Stimulated activated CD4-positive, alpha-beta T cell treated with anti-CD3 and anti-CD28 coated beads, TNF-alpha, amount 100 ng/mL, for 1 hour (primary cell): ENCODE measurements at places on chromosomes 1 and 21.

GRCh38 chr1:192906334-192906733 lies 97.5 kb downstream of the RGS2 start:
- DNase-seq, result no peak

DNA sequence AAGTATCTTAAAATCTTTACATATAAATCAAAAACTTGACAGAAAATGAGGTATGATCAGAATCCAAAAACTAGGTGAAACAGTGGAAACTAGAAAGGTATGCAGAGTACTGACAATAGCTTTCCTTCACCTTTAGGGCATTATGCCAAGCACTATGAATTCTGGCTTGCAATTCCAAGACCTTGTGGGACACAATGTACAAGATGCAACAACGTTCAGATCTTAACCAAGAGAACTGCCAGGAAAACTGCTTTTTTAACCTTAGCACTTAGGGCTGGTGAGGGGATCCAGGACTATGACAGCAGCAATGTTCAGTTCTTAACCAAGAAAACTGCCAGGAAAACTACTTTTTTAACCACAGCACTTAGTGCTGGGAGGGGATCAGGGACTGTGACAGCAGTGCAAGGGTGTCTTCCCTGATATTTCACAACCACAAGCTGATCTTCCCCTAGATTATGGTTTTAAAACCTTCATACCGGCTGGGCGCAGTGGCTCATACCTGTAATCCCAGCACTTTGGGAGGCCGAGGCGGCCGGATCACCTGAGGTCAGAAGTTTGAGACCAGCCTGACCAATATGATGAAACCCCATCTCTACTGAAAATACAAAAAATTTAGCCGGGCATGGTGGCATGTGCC lies 22.3 kb downstream of the FOXJ3 start:
- DNase-seq, result no peak

DNA sequence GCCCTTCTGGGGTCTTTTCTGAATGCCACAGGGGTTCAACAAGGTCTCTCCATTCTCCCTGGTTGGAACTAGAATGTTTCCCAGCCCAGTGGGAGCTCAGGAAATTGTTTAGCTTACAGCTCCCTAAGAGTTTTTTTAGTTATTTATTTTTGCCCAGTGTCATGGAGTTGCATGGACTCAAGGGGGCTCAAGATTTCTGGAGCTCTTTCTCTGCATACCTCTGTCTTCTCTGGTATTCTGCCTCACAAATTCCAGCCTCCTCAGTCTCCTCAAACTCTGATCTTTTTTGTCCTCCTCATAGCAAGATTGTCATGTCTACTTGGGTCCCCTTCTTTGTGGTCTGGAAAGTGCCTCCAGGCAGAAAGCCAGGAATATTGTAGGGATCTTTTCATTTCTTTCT lies 15.9 kb upstream of the PPP2R5A start:
- no peak for DNase-seq

GRCh38 chr1:25550683-25551310 lies 7.4 kb downstream of the LDLRAP1 start:
- no peak for DNase-seq

DNA sequence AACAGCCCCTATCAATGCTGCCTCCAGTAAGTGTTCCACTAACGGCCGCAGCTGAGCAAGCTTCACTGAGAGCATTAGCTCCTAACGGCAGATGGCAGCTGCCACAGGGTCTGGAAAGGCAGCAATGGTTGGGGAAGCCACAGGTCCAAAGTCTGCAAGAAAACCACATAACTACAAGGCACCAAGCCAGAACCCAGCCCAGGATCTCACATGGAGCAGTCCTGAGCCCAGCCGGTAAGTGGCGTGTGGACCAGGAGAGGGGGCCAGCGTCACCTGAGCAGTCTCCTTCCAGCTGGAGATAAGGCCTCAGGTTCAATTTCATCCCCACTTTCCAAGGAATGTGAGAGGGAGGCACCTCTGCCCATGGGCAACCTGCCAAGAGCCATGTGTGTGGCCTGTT lies 13.2 kb downstream of the SYT2 start:
- DNase-seq, result no peak

GRCh38 chr1:95728841-95729240 lies 494.8 kb downstream of the RWDD3 start:
- DNase-seq, result no peak

- no peak for DNase-seq
Measured at GRCh38 chr1:164562061-164562460, 3.1 kb downstream of the PBX1 start.

DNA sequence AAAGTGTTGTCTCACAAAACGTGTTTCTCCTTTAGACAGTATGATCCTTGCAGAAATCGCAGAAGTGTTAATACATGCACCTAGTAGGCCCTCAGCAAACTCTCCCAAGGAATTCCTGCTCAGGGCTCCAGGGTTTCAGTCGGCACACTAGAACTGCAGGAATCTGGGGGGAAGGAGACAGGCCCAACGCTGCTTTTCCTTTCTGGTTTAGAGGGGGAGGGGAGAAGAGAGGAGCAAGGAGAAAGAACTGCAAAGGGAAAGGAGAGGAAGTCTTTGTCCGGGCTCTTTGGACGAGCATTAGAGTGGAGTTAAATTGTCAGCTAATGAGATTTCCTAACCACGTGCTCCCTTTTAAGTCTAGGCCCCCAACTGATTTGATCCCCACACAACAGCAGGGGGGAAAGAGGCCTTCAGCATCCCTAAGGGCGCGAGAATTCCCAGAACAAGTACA lies 103.7 kb upstream of the SOD1 start:
- DNase-seq, result no peak

DNA sequence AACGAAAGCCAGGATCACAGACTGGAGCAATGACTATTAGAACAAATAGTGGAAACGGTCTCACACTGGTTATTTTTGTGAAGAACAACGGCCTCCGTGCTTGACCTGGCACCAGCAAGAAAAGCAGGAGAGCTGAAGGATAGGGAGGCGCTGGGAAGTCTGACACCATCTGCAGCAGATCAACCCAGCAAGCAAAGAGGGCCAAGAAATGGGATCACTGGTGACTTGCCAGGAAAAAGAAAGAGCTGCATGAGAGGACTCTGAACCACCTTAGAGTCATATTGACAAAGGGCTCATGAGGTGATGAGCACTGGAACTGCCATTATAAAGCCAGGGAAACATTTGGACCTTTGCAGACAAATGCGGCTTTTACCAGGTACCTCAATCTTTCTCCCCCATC lies 25.0 kb downstream of the MTOR start:
- no peak for DNase-seq

- DNase-seq, result no peak
Measured at GRCh38 chr1:157984469-157984868, 9.0 kb upstream of the KIRREL1 start.

DNA sequence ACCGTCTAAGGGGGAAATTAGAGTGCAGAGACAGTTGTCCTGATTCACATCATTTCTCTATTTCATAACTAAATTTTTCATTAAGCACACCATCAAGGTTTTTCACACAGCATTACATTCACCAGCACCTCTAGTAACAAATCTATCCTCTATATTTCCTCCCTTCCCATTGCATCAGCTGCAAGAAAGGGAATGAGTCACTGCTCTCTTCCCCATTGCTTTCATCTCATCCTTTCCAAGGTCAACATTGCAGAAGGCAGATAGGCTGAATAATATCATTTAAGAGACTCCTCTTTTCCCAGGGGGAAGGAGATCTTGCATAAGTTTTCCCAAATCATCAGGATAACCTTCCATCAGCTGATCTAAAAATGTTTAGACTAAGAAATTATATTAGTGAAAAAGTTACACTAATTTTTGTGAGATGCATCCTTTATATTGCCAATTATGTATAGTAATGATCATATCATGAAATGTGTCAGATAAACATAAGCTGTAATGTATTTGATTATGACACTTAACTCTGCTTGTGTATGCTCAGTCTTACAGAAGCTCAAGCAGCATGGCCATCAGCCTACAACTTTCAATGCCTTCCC lies 4.3 kb downstream of the INTS7 start:
- no peak for DNase-seq

DNA sequence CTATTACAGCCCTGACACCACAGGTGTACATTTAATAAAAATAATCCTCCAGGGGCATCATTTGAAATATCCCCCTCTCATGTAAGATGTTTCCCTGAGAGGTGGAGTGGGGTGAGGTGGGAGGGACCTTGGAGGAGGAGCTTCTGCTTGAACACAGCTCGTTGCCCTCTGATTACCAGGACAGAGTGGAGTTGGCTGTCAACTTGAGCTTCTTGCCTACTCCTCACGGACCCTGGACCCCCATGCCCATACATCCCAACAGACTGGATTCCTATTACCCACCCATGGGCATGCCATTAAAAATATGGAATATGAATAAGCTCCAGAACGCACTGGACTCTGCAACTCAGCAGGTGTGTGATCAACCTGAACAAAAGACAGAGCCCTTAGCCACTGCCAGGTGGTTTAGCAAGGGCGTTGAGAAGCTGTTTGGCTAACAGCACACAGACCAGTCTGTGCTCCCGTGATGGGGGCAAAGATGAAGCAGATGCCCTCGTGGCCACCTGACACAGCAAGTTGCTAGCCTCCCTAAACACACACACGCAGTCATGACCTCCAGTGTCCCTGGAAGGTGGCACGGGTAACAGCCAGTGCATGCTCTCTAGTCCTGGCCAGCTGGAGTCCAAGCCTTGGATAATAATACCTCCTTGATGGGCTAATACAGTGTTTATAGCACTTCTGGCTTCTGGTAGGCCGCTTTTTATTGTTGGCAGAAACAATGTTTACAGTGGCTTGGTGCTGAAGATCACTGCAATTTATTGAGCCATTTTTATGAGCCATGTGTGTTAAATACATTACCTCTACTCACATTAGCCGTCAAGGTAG lies 155.0 kb downstream of the TOMM20 start:
- DNase-seq, result no peak

DNA sequence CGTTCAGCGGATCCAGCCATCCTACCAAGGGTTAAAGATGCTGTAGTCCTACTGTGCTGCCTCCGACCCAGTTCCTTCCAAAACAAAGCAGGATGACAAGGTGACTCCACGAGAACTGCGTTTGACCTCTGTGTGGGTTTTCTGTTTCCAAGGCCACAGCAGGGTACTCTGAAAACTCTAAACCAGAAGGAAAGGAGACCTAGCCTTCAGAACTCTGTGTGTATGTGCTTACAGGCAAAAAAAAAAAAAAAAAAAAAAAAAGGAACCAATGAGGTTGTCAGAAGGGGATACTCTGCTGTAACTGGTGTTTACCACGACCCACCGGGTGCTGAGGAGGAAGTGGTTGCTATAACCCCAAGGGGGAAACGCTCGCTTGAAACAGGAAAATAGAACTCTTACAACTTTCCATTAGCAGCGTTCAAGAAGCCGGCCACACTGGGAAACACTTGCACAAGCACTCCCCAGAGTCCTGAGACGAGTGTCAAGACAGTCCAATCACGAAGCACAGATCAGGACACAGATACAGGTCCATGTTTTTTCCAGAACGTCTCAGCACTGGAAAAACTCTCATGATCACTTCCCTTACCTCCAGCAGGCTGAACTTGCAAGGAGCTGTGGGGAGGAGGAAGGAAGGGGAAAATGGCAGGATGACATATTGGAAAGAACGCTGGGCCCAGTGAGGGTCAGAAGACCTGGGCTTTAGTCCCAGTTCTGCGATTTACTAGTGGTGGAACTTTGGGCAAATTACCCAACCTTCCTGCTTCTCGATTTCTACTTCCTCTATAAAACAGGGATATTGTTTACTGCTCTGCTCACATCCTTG lies 64.0 kb downstream of the ITPKB start:
- DNase-seq, result peak; percentile 63

DNA sequence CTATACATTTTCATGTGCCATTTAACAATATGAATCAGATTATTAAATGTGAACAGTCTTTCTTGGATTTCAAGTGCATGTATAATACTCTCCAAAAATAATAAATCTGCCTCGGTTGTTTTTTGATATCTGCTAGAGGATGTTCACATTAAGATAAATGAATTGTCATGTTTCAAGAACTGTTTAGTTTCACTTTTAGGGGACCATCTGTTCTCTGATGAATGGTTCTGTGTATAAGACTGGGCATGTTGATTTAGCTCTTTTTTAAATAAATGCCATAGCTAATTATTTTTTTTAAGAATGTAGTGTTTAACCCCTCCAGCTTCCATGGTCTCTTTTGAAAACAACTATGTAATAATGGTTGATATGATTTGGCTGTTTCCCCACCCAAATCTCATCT lies 1245.1 kb upstream of the ADGRL4 start:
- DNase-seq, result no peak

- DNase-seq, result no peak
Measured at GRCh38 chr1:76547916-76548315, 319.4 kb upstream of the ST6GALNAC5 start.

GRCh38 chr1:116076831-116077230 lies 34.4 kb upstream of the MAB21L3 start:
- DNase-seq, result no peak

GRCh38 chr21:36509973-36510664 lies 30.2 kb upstream of the CLDN14 start:
- DNase-seq, result no peak

GRCh38 chr1:201015551-201016091 lies 7.9 kb downstream of the KIF21B start:
- DNase-seq, result no peak

DNA sequence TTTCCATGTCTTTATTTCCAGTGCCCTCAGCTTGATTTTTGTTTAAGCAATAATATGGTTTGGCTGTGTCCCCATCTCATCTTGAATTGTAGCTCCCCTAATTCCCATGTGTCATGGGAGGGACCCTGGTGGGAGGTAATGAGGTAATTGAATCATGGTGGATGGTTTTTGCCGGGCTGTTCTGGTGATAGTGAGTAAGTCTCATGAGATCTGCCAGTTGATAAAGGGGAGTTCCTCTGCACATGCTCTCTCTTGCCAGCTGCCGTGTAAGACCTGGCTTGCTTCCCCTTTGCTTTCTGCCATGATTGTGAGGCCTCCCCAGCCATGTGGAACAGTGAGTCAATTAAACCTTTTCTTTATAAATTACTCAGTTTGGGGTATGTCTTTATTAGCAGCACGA lies 559.6 kb upstream of the ADAMTS5 start:
- no peak for DNase-seq

GRCh38 chr1:168706391-168706992 lies 22.5 kb downstream of the DPT start:
- no peak for DNase-seq

DNA sequence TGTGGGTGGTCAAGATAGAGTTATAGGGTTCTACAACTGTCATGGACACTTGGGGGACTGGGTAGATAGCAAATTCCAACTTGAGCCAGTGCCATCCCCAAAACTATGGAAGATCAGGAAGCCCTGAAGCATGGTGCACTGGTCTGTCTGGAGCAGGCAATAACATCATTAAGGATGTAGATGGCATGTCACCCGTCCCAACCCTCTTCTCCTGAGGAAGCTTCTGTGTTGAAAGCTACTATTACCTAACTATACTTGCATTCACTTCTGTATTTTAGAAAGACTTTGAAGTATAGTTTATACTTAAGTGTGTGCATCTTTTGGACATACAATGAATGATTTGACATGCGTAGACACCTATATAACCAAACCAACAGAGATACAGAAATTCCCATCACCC lies 32.9 kb downstream of the RABIF start:
- DNase-seq, result no peak

- no peak for DNase-seq
Measured at GRCh38 chr1:19465123-19465522, 20.2 kb downstream of the CAPZB start.

- no peak for DNase-seq
Measured at GRCh38 chr1:206654828-206655227, 19.5 kb downstream of the DYRK3 start.

GRCh38 chr1:229699613-229700267 lies 73.7 kb downstream of the URB2 start:
- no peak for DNase-seq
